ENCODE measurements at places on chromosomes 5 and 9. TPM values are rescaled to one million over a fixed set of nuclear protein-coding genes. Genes with fewer than 3 reads are reported as not detected.

Gene SPOCK1
- total RNA-seq, result 23.2 TPM

Gene SEMA4D
- total RNA-seq, result 0.06 TPM

DNA sequence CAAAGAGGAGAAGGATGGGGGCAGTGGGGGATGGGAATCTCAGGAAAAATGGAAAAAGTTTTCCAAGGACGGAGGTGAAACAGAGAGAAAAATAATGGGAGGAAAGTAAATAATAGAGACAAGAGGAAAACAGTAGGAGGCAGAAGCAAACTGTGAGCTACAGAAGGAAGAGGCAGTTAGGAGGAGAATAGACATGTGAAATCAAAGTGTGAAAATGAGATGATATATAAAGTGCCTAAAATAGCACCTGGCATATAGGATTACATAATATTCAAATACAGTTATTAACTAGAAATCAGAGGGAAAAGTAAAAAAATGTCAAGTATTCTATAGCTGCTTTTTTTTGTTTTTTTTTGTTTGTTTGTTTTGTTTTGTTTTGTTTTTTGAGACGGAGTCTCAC lies 44.0 kb upstream of the PLIN2 start:
- DNase-seq, result no peak

- no peak for DNase-seq
These were observed 56.3 kb downstream of the FNIP1 start for GRCh38 chr5:131740477-131740876.

DNA sequence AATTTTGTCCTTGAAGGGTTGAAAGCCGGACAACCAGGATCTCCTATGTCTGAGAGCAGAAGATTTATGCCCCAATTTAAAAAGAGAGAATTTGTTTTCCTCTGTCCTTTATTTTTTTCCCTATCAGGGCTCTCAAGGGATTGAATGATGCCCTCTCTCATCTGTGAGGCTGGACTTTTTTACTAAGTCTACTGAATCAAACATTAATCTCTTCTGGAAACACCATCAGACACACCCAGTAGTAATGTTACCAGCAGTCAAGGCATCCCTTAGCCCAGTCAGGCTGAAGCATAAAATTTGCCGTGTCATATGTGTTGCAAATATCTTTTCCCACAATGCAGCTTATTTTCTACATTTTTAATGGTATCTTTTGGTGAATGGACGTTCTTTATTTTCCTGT lies 1497.9 kb downstream of the MAT2B start:
- DNase-seq, result no peak

- no peak for DNase-seq
These were observed 9.8 kb downstream of the PPP1R26 start for GRCh38 chr9:135489188-135489906.

Data from LHCN-M2 (cell line).